ENCODE measurements at places on chromosomes 2 and 18.

DNA sequence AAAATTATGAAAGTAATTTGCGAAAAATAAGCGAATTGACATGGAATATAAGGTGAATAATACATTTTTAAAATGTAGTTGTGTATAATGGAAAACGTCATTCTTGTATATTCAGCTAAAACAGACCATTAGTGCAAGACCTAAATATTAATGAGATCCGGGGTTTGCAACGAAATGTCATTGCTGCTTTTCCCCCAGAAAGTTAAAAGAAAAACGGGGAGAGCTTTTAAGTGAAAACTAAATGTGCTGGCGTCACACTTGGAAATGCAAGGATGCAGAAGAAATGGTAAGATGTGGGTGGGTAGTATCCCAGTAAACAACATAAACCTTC, 491 bp upstream of the SGO2 start:
- DNase-seq = no peak

DNA sequence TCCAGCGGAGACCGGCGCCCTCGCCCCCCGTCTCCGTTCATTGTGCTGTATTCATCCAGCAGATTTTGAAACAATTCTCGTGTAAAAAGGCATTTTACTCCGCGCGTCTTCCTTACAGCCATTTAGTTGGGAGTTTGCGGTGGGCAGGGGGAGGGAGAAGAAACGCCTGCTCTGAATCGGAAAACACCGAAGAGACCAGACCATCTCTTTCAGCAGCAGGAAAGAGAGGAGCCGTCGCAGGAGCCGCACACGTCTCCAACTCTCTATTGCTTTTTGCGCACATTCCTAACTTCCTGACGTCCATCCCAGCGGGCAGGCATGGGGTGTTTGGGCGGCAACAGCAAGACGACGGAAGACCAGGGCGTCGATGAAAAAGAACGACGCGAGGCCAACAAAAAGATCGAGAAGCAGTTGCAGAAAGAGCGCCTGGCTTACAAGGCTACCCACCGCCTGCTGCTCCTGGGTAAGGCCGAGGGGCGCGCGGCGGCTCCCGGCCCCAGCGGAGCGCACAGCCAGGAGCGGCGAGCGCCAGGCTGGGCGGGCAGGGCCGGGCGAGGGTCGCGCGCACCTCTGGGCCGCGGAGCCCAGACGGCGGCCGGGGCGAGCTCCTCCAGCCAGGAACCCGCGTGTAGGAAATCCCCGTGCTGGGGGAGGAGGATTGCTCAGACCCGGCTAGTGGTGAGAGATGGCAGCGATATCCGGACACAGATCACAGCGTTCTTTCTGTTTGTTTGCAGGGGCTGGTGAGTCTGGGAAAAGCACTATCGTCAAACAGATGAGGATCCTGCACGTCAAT, 63.2 kb downstream of the GNAL start:
- DNase-seq = peak; percentile 3

DNA sequence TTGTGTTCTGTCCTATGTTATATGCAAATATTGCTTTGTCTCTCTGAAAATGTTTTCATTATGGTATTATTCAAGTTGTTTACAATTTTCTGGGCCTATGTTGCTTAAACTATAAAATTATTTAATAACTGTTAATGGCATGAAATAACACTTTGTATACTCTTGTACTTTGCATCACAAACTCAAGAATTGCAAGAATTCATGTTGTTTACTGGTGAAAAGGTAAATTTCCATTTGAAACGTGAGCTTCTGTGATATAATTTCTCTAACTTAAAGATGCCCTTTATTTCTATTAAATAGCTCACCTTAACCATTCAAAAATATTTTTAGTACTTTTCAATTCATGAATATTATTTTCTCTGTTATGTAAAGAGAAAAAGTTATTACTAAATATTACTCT, 1504.2 kb downstream of the SUCLG1 start:
- no peak for DNase-seq

DNA sequence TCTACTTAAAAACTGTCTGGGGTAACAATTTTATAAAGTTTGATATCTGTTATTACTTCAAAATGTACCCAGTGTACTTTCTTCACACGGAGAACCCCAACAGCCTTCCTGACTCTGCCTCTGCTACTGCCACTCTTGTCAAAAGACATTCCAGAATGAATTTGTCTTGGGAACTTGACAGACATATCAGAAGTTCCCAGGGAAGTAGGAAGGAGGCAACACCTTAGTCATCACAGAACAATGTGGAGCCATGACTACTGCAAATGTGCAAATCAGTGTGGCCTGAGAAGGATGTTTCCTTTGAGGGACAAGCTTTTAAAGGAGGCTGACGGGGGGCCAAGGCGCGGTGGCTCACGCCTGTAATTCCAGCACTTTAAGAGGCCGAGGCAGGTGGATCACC, 133.8 kb upstream of the RNF152 start:
- DNase-seq = no peak

All from stimulated activated CD8-positive, alpha-beta memory T cell treated with anti-CD3 and anti-CD28 coated beads, Interleukin-2, amount 100 ng/mL, for 48 hours (primary cell).